Cortex of kidney (tissue), 1 donor: ENCODE measurements at places on chromosomes 3 and 15.

DNA sequence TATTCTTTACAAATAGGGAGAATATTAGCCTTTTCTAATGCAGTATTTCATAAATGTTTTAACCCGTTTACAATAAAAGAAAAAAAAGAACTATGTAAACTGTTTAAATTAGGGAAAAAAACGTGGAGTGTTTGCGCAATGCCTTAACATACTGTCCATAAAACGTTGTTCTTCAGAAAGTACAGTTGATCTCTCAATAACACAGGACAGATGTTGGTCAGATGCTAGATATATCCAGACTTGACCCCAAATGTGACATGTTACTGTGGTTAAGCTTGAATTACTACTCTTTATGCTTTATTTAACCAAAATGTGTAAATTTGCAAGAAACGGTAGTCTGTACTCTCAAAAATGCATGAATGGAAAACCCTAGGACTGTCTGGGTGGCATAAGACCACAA lies 110.3 kb downstream of the PLOD2 start:
- DNase-seq: no peak

DNA sequence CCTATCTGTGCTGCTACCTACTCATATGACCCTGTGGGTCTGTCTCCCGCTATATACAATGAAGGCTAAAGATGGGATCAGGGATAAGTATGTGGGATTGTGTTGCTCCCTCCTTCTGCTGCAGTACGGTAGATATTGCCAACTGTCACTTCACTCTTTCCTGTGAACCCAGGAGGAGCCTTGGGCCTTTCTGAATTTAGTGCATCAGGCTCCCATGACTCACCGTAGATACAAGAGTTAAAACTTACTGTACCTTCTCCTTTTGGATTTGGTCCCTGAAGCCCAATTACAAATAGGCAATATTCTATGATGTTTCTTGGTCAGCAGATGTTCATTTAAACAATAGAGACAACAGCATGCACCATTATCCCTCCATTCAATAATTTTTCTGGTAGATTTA lies 27.4 kb downstream of the MITF start:
- DNase-seq: no peak

DNA sequence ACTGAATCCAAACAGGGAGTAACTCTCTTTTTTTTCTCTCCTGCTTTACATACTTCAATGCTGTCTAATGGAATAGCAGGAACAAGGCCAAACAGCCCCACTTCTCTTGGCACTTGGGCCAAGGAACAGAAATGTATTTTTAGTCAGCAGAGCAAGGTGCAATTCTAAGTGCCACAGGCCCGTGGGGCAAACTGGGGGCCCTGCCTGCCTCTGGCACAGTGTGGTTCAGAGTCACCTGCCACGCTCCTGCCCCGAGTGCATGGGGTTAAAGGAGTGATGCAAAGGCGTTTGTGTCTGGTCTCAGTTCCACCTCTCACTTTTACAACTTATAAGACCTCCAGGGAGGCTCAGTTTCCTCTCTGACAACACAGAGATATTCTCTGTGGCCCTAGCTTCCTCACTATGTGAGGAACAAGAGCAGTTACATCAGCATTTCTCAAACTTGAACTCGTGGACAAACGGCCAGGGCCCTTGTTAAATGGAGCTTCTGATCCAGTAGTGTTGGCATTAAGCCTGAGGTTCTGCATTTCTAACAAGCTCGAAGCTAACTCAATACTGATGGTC lies 51.3 kb downstream of the LRIG1 start:
- DNase-seq: no peak

DNA sequence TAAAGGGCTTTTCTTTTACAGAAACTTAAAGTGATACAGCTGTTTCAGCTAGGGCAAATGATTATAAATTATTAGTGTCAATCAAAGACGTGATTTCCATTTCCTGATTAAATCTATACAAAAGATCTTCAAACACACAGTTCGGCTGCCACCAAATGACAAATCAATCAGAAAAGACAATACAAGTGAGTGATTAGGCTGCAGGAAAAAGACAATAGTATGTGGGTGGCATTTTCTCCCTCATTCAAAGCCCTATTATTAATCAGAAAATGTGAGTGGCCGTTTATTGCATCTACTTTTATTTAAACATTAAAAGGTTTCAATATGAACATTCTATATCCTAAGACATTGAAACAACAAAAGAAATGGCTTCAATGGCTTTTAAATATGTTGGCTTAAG lies 895.6 kb upstream of the ROBO1 start:
- DNase-seq: no peak

DNA sequence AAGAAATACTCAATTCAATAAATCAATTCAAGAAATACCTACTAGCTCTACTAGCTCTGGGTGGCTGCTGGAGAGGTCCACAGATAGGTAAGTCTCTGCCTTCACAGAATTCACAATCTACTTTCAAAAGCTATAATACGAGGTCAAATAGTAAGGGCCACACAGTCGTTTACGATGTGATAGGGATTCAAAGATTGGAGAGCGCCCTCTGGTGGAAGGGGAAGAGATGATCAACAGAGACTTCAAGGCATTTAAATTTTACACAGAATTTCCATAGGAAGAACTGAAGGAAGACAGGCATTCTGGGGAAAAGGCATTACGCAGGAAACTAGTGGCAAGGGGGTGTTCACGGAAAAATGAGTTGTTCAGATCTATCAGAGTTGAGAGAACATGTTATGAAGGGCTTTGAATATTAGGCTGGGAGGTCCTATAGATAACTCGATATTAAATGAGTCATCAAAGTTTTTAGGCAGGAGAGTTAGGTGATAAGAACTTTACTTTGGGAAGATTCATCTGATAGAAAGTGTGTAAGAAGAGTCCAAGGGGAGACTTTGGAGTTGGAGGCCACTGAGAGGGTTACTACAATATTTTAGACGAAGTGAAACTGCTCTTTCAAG lies 128.8 kb downstream of the FRMD5 start:
- no peak for DNase-seq

- no peak for DNase-seq
Measured at GRCh38 chr3:196757876-196758739, 18.5 kb downstream of the PAK2 start.

- no peak for DNase-seq
Measured at GRCh38 chr3:12759097-12759679, at the start of gene TMEM40. TSS of gene TMEM40 (minus strand) at chr3:12759259. CDS start at chr3:12749832, 9,427 bp downstream.

DNA sequence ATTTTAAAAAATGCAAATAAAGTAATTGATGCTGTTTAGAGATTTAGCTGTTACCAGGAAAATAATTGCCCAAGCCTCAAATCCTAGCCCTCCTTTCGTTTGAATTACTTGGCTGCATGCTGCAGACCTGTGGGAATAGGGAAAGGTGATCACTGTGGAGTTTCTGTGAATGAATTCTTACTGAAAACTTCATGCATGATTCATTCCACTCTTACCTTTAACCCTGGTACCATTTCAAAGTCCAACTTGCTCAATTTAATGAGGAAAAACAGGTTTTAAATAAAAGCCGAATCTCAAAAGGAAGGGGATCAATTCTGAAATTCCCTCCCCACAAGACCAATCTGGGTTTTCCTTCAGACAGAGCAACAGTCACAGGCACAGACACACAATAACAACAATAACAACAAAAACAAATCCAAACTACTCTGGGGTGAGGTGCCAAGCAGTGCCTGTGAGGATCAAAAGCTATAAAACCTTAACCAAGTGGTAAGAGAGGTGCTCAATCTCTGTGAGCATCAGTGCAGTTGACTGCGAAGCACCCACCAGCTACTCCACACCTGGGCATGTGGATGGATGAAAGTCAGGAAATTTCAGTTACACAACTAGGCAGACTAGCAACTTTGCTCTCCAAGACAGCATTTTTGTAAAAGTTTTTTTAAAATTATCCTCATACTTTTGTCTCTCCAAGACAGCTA lies 200.8 kb downstream of the CNTN3 start:
- no peak for DNase-seq

DNA sequence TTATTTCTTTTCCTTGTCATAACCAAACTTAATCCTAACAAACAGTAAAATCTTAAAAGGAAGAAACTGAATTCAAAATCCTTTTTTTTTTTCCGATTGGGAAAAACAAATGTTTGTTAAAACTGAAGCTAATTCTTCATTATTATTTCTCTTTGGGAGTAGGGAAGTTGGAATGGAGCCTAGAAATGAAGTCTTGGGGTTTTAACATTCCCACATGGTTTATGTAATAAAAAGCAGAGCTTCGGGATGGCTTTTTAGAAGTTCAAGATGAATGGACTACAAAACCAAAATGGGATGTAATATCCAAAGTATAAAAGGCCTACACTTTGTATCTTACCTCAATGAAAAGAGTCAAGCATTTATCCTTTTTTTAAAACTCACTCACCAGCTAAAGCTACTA lies 189.0 kb upstream of the TMC3 start:
- no peak for DNase-seq
